A375 (cell line): ENCODE measurements at places on chromosomes 6 and 20. TPM values are rescaled to one million over a fixed set of nuclear protein-coding genes. Genes with fewer than 3 reads are reported as not detected.

Gene TRIM15
- not detected in 2 replicates for total RNA-seq

Gene VGLL2
- 0.58 and 0.94 TPM in 2 replicates for total RNA-seq

Gene LY6G5C
- 0.94 TPM in 1 of 2 replicates, not detected in the other for total RNA-seq

Gene NCOA5
- total RNA-seq, result 20.6 and 21.6 TPM in 2 replicates

Gene LY6G6F
- total RNA-seq, result not detected in 2 replicates

Gene BACH2
- 1.1 and 2.7 TPM in 2 replicates for total RNA-seq

Gene ADGRF5
- 0.05 TPM in 1 of 2 replicates, not detected in the other for total RNA-seq

Gene UBR2
- total RNA-seq, result 10.6 and 12.4 TPM in 2 replicates

Gene MAD2L1BP
- total RNA-seq, result 19.8 and 21.8 TPM in 2 replicates

Gene ALDH8A1
- total RNA-seq, result 0.88 TPM in 1 of 2 replicates, not detected in the other

Gene TNFRSF6B
- 2.7 and 7.2 TPM in 2 replicates for total RNA-seq

Gene SNAP25
- total RNA-seq, result 0.34 and 0.64 TPM in 2 replicates

Gene LSM2
- total RNA-seq, result 39.2 and 40.2 TPM in 2 replicates
